Activated naive CD4-positive, alpha-beta T cell treated with anti-CD3 and anti-CD28 coated beads, Interleukin-2, amount 50 U/mL, for 16 hours (primary cell): ENCODE measurements at places on chromosomes 7 and 10.
A peak's percentile ranks its signal among the peaks of the same experiment; 100 is the strongest.

DNA sequence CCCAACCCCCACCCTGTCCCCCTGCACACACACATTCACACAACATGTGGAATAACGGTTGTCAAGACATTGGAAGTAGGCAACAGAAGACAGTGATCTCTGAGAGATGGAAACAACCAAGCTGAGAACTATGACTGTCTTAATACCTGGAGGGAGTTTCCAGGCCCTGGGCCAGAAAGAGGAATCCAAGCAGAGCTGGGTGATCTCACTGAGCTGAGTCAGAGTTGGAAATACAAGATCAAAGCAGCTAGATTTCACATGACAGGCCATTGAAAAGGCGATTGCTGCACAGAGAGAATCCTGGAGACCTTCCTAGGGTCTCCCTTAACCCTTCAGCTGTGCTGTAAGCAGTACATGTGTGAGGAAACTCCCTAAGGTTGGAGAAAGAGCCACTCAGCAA is 165.8 kb upstream of the PRSS1 start:
- DNase-seq, result peak; percentile 51

GRCh38 chr7:69599286-69599954 is 1.1 kb downstream of the AUTS2 start:
- DNase-seq, result no peak

GRCh38 chr7:9026121-9026520 is 592.7 kb downstream of the NXPH1 start:
- no peak for DNase-seq

- DNase-seq, result no peak
These were observed 64.4 kb upstream of the EMX2 start for GRCh38 chr10:117477961-117478670.

DNA sequence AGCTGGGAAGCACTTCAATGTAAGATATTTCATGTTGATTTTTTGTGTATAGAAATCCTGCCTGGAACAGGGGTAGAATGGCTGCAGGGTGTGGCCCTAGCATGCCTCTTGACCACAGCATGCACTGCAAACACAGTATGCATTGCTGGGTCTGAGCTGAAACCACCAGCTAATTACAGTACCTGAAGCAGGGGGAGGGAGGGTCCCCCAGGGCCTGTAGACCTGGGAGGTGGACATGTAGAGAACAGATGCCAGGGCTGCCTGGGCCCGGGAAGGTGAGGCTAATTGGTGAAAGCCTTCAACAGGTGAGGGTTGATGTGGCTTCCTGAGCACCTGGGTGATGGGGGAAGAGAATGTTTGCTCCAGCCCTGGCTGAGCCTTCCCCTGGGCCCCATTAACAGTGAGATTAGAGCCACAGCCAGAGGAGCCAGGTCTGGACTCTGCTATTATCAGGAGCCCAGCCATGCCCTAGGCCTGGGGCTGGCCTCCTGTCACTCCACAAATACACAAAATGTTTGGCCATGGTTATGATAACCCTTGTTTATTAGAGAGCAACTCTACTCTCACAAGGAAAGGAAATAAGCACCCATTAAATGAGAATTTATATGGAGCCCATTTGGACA is 83.3 kb downstream of the PLXNA4 start:
- DNase-seq, result no peak

DNA sequence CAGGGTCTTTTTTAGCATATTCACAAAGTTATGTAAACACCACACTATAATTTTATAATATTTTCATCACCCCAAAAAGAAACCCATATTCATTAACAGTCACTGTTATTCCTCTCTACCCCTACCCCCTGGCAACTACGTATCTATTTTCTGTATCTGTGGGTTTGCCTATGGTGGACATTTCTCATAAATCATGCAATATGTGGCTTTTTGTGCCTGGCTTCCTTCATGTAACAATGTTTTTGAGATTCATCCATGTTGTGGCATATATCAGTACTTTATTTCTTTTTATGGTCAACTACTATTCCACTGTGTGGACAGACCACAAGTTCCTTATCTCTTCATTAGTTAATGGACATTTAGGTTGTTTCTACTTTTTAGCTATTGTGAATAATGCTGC is 59.1 kb upstream of the PAPSS2 start:
- DNase-seq, result no peak

- DNase-seq, result no peak
These were observed 289.8 kb upstream of the KLF6 start for GRCh38 chr10:4074545-4075407.

GRCh38 chr10:132591166-132591971 is 53.8 kb downstream of the INPP5A start:
- DNase-seq, result no peak

DNA sequence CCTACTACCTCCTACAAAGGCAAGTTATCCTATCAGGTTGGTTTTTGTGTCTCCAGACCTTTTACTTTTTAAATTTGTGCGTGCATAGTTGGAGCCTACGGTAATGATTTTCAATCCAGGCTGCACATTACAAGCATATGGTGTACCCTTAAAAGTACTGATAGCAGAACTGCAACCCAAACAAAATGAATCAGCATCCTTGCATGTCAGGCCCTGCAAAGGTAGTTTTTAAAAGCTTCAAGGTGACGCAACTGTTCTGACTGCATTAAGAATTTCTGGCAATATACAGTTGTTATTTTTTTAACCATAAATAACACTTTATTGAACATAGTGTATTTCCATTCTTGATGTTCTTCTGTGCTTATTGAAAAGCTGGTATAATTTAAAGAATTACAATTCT is 28.9 kb downstream of the GNAT3 start:
- DNase-seq, result no peak

DNA sequence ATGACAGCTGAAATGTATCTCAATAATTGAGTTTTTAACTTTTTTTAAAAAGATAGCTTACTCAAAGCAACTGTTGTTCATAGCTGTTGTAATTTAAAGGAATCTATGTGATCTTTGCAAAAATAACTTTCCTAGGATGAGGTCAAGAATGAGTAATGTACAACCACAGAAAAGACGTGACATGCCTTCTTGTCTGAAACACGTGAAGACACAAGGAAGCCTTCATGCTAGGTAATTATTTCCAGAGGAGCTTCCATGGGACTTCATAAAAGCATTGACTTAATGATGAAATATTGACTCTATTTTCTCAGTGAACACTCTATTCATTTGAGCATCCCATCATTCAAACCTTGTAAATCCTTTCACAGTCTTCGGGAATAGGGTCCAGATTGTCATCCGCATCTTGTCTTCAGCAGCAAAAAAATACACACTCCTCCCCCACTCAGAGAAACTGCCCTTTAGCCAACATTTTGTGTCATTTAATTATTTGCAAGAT is 528.0 kb downstream of the NRG3 start:
- no peak for DNase-seq

- peak; percentile 36 for DNase-seq
These were observed 8.1 kb downstream of the PRKRIP1 start for GRCh38 chr7:102404005-102404861.

DNA sequence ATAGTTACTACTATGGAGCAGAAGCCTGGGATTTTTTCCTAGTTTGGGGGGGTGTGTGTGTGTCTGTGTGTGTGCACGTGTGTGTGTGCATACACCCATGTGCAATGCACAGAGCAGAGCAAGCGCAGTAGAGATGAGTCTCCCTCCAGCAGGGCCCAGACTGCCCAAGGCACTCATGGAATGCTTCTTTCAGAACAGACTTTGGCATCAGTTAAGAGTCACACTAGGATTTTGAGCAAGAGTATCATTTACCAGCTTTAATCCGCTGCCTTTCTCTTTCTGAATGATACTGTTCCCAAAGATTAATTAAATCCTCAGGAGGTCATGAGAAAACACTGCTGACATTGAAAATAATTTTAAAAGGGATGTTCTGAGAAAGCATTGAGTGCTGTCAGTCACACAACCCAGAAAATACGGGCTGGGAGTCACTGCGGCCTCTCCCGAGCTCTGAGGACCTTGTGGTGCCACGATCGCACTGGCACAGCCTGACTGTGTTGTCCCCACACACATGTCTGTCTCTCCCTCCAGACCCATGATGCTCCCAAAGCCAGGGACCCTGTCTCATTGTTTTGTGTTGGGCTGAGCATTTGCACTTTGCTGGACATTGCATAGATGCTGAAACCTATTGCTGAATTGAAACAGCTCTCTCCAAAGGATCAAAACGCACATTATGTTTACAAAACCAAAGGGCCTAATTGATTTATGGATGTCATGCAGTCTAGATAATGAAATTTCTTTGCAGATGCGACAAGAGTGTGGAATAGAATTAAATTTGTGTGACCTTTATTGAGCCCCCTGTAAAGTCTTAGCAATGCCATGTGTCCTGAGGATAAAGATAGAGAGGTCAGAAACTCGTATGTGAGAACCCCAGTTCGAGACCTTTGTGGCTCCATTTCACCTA is 54.7 kb upstream of the FIGNL1 start:
- no peak for DNase-seq

GRCh38 chr7:157970744-157971143 is 616.9 kb downstream of the PTPRN2 start:
- DNase-seq, result no peak

- no peak for DNase-seq
These were observed 66.7 kb upstream of the MYO3A start for GRCh38 chr10:25867321-25867720.

DNA sequence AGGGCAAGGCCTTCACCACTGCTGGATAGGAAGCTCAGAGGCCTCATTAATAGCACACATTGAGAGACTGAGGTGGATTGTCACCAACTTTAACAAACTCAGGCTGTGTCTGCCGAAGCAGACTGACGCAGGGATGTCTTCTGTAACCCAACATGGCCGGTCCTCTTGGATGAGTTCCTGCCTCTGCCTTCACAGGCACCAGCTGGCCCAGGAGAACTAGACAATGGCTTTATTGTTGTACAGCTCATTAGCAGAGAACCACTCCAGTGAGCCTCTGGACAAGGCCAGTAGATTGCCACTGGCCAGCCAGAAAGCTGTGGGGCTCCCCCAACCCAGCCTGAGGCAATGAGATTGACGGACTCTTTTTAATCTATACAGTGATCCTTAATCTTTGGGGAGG is 9.4 kb downstream of the NODAL start:
- no peak for DNase-seq

- no peak for DNase-seq
These were observed 133.6 kb downstream of the GLI3 start for GRCh38 chr7:42103456-42103855.

DNA sequence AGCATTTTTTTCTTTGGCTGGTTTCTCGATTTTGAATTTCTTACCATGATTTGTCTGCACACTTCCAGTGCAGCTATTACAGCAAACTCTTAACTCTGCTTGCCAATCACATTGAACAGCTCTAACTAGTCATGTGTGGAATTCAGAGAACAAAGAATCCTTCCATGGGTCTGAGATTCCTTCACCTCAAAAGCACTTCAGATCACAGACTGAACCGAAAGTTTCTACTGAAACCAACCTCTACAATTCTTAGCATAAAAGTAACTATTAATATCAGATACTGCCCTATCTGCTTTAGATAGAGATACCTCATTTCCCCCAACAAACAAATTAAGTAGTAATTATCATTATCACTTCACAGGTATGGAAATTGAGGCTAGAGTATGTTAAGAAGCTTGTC is 56.5 kb upstream of the SP4 start:
- no peak for DNase-seq

- no peak for DNase-seq
These were observed 16.0 kb downstream of the PDGFA start for GRCh38 chr7:503575-504111.

DNA sequence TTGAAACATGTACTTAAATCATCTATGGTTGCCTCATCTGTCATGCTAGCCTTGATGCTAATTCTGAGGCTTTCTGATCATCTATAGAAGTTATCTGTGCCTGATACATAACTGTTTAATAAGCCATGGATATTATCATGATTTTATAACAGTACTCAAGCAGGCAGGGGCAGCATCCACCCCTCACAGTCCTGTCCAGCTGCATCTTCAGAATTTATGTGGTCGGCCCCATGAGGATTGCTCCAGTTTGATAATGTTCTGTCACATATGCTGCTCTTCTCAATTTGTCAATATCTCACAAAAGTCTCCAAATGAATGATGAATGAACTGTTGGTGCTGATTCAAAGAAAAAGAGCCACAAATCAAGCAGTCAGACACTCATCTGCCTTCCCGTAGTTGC is 335.1 kb upstream of the POM121L12 start:
- DNase-seq, result no peak

GRCh38 chr10:107971411-107971810 is 806.9 kb upstream of the SORCS1 start:
- DNase-seq, result no peak
